ENCODE measurements at places on chromosomes 3 and 15.
A peak's percentile ranks its signal among the peaks of the same experiment; 100 is the strongest.

DNA sequence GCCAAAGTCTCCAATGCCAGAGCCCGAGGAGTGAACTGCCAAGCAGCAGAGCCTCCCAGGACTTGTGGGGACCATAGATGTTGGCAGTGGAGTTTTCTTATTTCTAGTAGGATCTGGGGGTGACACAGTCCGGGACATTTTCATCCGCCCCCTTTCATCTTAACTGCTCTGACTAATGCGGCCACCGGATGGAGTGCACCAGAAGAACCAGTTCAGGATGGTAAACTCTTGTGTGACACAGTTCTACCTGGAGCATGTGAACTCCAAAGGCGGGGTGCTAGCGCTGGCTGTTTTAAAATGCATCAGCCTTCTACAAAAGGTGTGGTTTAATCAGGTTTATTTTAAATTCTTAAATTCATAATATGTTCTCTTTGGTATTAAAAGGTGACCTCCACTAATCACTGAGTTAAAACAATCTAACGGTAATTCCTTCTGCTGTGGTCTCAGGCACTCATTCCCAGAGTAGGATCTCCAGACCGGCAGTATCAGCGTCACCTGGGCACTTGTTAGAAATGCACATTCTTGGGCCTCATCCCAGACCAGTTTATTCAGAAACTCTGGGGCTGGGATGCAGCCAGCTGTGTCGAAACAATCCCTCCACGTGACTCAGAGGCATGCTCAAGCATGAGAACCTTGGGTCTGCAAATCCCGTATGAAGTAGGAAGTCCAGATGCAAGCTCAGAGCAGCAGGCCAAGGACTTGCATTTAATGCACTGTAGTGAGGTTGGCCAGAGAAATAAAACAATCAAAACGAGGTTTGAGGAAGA, 105.5 kb downstream of the GABRB3 start:
- no peak for DNase-seq

- DNase-seq = no peak
Observed at GRCh38 chr3:185594073-185594472, 8.0 kb downstream of the SENP2 start.

GRCh38 chr3:195113048-195113447, 157.9 kb downstream of the XXYLT1 start:
- no peak for DNase-seq

DNA sequence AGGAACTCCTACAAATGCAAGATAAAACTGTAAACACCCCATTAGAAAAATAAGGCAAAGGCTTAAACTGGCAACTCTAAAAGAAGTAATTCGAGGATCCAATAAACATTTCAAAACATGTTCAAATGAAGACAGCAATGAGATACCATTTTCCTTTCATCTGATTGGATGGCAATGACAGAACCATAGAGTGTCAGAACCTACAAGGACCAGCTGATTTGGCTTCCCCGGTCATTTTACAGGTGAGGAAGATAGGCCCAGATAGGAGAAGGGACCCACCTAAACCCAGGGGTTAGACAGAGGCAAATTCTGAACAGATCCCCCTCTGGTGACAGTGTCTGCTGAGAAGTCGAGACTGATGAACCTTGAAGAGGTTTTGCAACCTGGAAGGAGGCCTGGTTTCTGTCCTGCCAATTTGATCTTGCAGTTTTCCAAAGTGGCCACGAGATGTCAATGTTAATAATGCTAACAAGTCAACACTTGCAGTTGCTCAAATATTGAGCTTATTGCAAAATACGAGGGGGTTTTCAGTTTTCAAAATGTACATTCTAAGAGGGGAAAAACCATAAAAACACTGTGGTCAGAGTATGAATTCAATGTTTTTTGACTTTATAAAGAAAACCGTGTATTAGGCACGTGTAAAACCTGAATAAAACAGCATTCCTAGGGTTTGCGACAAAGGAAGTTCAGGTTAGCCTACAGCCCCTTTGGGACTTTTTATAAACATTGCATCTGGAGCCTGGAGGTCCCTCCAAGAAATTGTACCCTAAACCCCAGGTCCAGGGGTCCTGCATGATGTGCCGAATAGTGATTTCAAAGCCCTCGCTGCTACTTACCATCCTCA, 21.5 kb downstream of the CFAP161 start:
- DNase-seq = peak; percentile 55

DNA sequence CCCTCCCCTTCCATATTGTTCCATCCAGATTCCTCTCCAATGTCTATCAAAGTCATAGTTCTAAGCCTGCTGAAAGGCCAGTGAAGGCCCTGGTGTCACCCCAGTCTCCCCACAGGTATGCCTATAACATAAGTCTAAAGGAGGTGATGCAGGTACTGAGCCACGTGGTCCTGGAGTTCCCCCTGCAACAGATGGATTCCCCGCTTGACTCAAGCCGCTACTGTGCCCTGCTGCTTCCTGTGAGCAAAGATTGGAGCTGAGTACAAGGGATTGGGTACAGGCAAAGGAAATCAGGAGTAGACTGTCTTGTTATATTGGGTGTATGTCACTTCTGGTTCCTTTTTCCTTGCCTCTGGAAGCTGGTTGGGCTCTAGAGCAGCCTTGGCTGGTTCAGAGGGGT, 8.2 kb downstream of the EIF2B5 start:
- no peak for DNase-seq

GRCh38 chr3:196666001-196666867, 26.7 kb downstream of the NRROS start:
- peak; percentile 91 for DNase-seq

GRCh38 chr15:69133862-69134519, 26.4 kb upstream of the GLCE start:
- DNase-seq = no peak

DNA sequence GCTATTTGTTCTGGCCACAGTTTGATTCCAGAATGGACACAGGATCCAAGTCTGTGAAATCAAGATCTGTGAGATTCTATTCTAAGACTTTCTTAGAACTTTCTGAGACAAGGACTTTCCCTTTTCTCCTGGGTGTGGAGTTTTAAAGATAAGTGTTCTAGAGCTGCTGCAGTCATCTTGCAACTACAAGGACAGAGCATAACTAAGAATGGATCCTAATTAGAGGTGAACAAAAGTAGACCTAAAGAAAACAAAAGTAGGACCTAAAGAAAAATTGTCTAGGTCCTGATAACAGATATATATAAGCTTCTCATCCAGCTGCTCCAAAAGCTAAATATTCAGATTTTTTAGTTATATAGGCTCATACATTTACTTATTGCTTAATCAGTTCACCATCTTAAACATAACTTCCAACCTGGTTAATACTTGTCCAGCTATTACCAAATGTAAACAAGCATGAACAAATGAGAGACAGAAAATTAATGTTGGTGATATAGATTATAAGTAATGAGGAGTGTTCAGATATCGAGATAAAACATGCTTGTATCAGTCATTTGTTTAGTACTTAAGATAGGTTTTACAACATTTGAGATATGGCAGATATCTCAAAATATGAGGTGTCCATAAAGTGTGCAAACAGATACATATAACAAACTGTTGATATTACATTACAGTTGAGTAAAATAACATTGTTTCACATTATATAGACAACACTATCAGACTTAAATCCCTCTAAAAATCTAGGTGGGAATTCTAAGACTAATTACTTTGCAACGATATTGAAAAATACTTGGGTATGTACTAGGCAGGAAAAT, 75.1 kb downstream of the CD200 start:
- DNase-seq = no peak

DNA sequence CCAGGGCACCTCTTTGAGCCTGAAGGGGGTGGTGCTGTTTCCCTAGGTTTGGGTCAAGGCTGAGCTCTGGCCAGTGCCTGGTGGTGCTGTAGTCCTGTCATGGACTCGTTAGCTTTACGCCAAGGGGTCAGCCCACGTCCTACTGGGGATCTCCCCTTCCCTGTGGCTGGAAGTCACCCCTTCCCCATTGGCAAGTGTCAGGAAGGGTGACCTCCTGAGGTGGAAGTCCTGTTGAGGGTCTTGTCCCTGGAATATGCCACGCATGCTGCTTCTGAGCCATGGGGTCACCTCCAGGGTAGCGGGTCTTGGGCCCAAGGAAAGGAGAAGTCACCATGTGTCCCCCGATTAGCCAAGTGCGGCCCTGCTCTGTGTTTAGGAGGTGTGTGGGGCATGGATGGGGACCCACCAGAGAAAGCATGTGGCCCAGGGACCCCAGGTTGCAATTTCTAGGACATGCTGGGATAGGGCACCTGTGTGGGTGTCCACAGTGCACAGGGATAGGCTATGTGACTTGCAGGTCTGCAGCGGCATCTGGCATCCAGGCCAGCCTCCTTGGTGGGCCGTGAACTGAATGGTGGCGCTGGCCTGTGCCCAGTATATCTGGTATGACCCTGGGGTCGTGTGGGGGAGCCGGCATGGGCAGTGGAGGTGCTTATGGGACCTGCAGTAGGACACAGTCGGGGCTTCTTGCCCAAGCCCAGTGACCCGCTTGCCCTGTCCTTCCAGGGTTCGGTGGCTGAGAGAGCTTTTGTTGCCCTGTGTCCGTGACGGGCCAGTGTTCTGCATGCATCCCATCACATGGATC, 226.7 kb downstream of the SNRPN start:
- no peak for DNase-seq

GRCh38 chr3:184908859-184909258, 96.9 kb downstream of the VPS8 start:
- DNase-seq = no peak

GRCh38 chr15:73022161-73022560, 30.1 kb upstream of the NEO1 start:
- peak; percentile 66 for DNase-seq

DNA sequence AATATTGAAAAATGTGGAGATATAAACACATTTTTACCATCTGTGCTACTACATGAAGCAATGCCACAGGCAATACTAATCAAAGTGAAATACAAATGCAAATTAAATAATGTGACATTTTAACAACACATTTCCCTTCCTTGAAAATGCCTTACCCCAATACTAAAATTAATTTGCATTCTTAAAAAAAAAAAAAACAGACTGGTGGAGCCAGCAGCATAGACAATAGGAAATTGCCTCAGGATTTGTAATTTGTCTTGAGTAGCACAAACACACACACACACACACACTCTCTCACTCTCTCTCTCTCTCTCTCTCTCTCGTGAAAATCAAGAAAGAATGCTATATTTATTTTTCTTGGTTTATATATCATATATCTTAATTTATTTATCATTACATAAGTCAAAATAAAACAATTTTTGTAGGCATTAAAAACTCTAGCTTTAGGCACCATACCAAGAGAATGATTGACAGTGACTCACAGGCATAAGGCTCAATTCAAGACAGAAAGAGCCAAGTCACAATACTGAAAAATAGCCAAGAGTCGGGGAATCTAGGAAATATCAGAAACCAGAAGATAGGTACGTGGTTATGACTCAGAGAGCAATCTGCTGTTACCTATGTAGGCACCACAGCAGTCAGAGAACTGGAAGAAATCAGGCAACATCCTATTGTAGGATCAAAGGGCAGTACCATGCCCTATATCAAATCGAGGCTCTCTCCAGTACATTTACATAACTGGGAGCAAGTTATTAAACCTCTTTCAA, 23.0 kb downstream of the SUCNR1 start:
- no peak for DNase-seq
